CMK (cell line): ENCODE measurements at places on chromosomes 6 and 20.

GRCh38 chr6:89085409-89086205 is 5.1 kb downstream of the PNRC1 start:
- no peak for DNase-seq

DNA sequence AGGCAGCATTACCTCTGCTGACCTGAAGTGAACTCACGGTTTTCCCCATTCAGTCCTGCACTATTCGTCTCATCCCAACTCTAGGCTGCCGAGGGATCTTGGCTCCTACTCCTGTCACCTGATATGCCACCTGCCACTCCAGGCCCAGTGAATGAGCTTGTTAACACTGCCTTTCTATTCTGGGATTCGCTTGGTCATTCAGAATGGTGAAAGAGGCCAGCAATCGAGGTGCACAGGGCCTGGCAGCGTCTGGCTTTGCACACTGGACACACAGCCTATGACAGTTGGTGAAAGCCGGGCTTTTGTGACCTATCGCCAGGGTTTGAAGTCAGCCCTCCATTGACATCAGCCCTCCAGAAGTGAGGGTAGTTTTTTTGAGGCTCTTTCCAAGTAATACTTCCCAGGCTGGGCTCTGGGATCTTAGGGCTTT is 59.3 kb upstream of the MYL9 start:
- DNase-seq: no peak

DNA sequence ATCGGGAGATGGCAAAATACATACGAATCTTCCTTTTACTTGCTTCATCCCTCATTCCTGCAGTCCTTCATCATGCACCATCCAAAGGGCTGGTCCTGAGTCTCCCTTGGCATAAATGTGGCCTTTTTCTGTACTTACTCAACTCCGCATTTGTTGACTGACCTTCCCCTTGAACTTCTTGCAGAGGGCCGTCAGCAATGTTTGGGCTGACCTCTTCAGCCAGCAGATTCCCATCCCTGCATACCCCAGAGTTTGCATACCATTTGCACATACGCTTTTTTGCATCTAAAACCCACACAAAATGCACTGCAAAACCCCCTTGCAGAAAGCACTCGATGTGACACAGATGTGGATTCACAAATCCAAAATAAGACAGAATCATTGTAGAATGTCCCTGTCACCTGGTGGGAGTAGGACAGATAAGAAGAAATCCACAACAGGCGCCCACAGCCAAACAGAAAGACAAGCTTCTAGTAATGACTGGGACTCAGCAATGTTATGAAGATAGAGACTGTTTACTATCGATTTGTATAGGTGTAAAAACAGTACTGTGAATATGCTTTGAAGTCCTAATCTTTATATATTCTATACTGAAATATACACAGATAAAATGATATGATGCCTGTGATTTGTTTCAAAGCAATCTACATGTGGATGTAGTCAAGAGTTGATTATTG is 45.8 kb downstream of the TBC1D7 start:
- no peak for DNase-seq

DNA sequence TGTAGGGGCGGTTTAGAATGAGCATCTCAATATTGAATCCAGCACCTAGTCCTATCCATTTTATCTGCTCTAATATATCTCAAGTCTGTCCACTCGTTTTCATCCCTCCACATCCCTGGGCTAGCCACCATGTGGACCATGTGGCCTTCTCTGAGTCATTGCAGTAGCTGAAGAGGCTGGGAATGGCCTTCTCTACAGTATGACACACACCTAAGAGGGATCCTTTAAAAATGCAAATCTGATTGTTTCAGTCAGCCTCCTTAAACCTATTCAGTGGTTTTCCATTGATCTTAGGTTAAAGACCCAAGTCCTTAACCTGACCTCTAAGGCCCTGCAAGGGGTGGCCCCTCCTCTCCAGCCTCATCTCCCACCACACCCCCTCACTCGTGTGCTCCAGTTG is 9.4 kb downstream of the RING1 start:
- DNase-seq: no peak

DNA sequence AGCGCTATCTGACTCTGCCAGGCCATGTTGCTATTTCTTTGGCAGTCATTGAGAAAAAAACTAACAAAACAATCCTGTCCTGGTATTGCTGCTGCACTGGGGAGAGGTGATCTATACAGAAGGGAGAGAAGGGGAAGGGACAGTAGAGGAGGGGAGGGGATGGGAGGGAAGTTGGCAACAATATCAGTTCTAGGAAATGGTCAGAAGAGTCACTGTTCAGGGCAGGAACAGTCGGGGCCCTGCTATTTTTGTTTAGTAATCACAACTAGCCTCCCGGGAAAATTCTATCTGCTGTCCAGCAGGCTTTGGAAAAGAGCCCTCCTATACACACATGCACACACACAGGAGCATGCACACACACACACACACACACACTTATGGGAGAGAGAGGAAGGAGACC is 142.3 kb upstream of the CARMIL1 start:
- DNase-seq: no peak

DNA sequence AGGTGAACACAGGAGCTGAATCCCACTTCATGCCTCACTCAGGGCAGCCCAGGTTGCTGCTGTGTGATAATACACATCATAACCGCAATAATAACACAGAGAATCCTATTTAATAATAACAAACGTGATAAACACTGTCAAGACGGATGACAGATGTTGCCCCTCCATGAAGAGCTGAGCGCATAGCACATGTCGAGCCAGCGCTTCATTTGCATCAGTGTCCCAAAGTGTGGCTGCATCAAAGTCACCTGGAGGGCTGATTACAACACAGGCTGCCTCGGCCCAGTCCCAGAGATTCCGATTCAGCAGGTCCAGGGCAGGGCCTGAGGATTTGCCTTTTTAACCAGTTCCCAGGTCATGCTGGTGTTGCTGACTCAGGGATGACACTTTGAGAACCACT is 198.5 kb downstream of the QKI start:
- no peak for DNase-seq

- DNase-seq: no peak
These were observed 149.7 kb downstream of the PRL start for GRCh38 chr6:22146931-22147701.

- DNase-seq: no peak
These were observed 860.1 kb downstream of the TFAP2A start for GRCh38 chr6:9554806-9555205.

- DNase-seq: no peak
These were observed 16.7 kb upstream of the ENTPD6 start for GRCh38 chr20:25178563-25179438.

GRCh38 chr6:28933069-28933468 is 9.3 kb upstream of the TRIM27 start:
- DNase-seq: no peak

GRCh38 chr6:113522376-113522775 is 334.8 kb upstream of the MARCKS start:
- DNase-seq: no peak

DNA sequence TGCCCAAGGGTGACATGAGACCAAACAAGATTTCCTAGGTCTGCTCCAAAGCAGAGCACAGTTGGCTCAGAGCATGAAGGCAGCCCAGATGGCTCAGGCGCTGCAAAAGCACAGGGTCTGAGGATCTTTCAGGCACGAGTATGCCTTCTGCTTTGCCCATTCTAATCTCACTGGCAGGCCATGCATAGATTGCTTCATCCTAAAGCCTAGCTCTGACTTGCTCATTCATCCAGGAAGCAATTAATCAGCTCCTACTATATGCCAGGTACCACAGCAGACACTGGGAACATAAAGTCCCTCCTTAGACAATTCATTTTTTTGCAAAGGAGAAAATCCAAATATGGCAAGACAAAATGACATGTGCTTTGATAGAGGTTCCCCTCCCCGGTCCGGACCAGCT is 31.2 kb downstream of the GPLD1 start:
- DNase-seq: no peak
